ENCODE measurements at places on chromosomes 1 and 21.

GRCh38 chr1:89723863-89724262 lies 90.9 kb downstream of the LRRC8C start:
- DNase-seq = no peak

DNA sequence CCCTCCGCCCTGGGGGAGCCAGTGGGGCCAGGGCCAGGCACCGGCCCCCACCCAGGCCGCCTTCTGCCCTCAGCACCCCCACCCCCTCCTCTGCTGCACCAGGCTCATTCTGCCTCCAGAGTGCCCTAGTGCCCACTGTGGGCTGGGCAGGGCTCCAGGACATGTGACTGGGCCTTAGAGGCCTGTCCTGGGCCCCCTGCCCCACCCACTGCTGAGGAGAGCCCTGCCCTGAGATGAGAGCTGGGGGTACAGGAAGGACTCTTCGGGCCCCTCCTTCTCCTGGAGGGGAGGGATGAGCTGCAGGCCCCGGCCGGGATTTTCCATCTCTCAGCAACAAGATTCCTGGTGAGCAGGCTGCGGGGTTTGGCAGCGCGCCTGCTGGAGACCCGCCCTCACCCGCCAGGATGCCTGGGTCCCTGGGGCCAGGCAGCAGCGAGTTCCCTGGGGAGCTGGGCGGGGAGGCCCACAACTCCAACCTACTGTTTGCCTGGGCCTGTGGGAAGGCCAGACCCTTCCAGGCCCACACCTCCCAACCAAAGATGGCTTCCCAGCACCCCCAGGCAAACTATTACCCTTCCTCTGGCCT lies 14.0 kb downstream of the AHDC1 start:
- DNase-seq = no peak

- DNase-seq = no peak
Measured at GRCh38 chr1:36651176-36651910, 168.6 kb upstream of the CSF3R start.

DNA sequence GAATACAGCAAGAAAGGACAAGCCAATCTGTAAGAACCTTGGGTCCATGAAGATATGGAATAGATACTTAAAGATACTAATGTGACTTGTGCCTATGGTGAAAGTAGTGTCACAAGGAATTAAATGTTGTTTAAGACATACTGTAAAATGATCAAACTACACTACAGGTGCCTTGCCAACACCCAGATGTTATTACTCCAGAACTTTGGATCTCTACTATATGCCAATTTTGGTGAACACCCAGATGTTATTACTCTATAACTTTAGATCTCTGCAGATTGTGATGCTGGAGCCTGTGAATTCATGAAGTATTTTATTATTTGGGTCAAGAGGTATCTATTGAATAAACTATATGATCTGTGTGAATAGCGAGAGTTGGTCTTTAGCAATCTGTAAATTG lies 59.9 kb upstream of the B3GALT5 start:
- DNase-seq = no peak

- DNase-seq = no peak
Measured at GRCh38 chr1:236024641-236025040, 40.2 kb downstream of the NID1 start.

DNA sequence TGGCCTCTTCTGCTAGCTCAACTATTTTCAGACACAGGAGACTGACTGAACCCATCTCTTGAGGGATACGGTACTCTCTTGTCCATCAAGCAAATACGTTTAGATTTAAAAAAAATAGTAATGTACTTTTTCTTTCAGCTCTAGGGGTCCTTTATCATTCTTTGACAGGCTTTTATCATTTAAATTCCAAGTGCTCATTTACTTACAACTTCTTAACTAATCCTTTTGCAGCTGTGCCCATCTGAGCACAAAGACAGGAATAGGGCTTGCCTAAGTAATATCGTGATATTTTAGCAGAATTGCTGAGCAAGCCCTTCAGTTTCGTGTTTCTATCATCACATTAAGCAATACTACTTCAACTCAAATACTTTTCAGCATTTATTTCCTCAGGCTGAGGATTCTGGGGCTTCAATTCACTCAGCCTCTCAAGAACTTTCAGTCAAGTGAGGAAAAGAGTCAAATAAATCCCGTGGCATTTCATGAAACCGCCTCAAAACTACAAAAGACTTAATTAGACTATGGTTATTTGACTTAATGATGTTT lies 317.6 kb downstream of the BACH1 start:
- no peak for DNase-seq

GRCh38 chr1:67645495-67646144 lies 39.4 kb upstream of the GADD45A start:
- DNase-seq = no peak

DNA sequence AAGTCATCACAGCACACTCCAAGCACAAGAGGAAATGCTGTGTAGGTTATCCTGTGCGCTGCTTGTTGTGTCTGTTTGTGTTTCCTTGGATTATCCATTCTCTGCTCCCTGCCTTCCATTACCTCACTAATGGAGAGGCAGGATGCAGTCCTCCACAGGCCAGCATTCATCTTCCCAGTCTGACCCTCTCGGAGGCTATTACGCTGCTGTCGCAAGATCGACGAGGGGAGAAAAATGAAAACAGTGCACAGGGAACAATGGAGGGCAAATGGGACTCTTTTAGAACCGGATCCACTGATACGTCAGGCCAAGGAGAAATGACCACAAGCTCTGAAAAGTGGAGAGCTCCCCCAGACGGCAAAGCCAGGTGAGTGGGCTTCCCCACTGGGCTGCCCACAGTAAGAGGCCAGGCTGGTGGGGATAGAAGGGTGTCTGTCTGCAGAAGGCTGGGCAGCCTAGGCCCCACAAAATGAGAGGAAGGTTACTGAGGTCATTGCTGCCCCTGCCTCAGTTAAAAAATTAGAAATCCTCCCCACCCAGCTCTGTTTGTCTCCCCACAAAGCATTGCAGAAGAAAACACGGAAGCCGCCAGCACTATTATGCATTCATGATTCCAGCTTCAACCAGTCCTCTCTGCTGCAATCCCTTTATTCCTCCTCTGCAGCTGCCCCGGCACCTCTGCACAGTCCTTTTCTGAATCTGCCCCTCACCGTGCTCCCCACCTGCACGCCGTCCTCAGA lies 21.7 kb downstream of the LRRN2 start:
- no peak for DNase-seq

- DNase-seq = no peak
Measured at GRCh38 chr21:45574691-45575090, 32.5 kb upstream of the SLC19A1 start.

DNA sequence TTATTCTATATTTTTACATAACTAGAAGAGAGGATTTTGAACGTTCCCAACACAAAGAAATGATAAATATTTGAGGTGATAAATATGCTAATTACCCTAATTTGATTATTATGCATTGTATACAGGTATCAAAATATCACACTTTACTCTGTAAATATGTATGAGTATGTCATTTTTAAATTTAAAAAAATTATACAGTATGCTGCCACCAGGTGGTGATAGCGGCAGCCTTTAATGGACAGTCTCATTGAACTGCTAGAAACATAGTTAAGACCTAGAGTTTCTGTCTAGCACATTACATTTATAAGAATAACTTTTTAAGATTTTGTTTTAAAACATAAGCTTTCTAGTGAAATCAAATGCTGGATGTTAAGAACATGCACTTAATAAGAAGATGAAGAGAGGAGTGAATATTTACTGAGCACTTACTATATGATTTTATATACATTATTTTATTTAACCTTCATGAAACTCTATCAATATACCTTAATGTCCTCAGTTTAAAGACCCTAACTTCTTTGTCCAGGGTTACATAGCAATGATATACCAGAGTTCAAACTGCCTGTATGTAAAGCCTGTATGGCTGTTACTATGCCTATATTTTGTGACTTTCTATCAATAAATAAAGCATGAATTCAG lies 207.1 kb downstream of the NUF2 start:
- no peak for DNase-seq

Measured in effector CD4-positive, alpha-beta T cell (primary cell).